Pulmonary artery endothelial cell (primary cell): ENCODE measurements at places on chromosomes 13 and 19. TPM values are rescaled to one million over a fixed set of nuclear protein-coding genes. Genes with fewer than 3 reads are reported as not detected.
A peak's percentile ranks its signal among the peaks of the same experiment; 100 is the strongest.

The PEAK3 gene
- total RNA-seq: not detected in 2 replicates

The CLASRP gene
- 11.0 and 13.3 TPM in 2 replicates for total RNA-seq

The CTXN1 gene
- total RNA-seq: 3.1 and 8.2 TPM in 2 replicates

The NCR1 gene
- total RNA-seq: not detected in 2 replicates

The BRME1 gene
- 0.63 and 0.73 TPM in 2 replicates for total RNA-seq

The KCNC3 gene
- under 0.01 and 0.11 TPM in 2 replicates for total RNA-seq

The ZNF358 gene
- 11.7 and 16.0 TPM in 2 replicates for total RNA-seq

The CNN1 gene
- total RNA-seq: 0.07 and 0.35 TPM in 2 replicates

GRCh38 chr13:94384231-94384905 is 95.1 kb downstream of the DCT start:
- no peak for DNase-seq

DNA sequence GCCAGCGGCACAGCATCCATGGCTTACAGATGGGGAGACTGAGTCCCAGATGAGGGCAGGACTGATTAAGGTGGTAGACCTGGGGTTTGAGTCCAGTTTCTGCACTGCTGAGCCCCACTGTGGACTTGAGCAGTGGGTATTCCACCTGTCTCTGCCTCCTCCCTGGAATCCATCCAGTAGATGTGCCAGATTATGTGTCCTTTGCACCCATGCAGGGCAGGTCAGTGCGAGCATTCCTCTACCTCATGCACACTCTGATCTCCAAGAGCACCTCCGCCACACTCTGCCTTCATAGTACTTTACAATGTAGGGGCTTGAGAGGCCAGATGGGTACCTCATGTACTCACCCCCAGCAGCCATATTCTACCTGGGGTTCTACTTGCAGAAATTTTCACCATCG is 10.0 kb downstream of the ZSCAN22 start:
- no peak for DNase-seq

GRCh38 chr19:45790942-45791341 is 1.7 kb downstream of the DMWD start:
- DNase-seq: no peak

DNA sequence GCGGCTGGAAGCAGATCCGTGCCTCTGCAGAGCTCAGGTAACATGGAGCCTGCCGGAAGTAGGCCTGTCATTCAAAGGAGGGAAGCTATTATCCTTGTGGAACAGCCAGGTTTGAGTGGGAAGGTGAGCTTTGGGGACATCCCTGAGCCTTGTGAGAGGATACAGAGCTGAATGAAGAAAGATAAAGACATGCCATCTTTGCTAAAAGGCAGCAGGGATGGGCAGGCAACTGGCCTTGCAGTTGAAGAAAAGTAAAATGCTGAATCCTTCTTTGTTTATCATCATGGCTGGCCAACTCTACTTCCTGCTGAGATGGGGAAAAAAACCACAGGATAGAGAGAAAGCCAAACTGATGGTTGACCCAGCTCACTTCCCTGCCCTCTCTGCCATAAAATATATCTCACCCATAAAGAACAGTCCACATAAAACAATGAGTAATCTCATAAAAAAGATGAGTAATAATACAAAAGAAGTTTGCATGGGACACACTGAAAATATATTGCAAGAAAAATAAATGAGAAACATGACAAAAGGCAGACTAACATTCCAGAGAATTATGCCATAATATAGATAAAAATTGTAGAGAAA is 226.3 kb downstream of the DLEU7 start:
- no peak for DNase-seq

DNA sequence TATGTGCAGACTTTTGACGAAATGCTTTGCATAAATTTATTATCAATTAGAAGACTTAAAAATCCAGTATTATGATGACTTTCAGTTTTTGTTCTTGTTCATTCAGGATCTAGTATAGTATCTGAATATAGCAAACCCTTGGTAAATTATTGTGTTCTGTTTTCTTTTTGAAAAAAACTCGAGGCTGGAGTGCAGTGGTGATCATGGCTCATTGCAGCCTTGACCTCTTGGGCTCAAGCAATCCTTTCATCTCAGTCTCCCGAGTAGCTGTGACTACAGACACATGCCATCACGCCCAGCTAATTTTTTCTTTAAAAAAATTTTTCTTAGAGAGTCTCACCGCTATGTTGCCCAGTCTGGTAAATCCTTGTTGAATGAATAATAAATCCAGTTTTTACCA is 4.6 kb downstream of the FARP1 start:
- no peak for DNase-seq

GRCh38 chr19:6125571-6125989 is 9.9 kb upstream of the ACSBG2 start:
- DNase-seq: peak; percentile 44

GRCh38 chr19:50490991-50491472 is 14.4 kb upstream of the GARIN5A start:
- no peak for DNase-seq

DNA sequence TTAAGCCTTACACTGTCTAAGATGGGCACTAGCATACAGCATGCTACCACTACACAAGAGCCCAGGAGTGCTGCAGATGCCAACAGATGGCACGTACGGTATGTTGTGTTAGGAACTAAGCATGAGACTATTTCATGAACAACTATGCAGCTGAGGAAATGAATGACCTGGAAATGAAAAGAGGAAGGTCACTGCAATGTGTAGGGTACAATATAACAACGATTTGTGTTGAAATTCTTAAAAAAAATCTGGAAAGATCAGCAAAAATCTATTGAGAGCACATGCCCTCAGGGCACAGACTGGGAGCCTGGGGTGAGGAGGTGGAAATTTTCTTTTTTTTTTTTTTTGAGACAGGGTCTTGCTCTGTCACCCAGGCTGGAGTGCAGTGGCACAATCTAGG is 14.4 kb downstream of the HAUS8 start:
- DNase-seq: no peak

GRCh38 chr13:70668293-70668692 is 560.0 kb upstream of the KLHL1 start:
- DNase-seq: no peak

GRCh38 chr13:111967572-111968201 is 99.3 kb upstream of the SOX1 start:
- no peak for DNase-seq

GRCh38 chr13:31367410-31367809 is 167.6 kb downstream of the B3GLCT start:
- DNase-seq: no peak

DNA sequence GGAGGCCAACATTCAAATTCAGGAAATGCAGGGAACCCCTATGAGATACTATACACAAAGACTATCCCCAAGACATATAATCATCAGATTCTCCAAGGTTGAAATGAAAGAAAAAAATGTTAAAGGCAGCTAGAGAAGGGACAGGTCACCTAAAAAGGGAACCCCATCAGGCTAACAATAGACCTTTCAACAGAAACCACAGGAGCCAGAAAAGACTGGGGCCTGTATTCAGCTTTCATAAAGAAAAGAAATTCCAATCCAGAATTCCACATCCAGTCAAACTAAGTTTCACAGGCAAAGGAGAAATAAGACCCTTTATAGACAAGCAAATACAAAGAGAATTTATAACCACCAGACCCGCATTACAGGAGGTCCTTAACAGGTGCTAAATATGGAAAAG is 1703.6 kb upstream of the PRR20A start:
- DNase-seq: no peak

DNA sequence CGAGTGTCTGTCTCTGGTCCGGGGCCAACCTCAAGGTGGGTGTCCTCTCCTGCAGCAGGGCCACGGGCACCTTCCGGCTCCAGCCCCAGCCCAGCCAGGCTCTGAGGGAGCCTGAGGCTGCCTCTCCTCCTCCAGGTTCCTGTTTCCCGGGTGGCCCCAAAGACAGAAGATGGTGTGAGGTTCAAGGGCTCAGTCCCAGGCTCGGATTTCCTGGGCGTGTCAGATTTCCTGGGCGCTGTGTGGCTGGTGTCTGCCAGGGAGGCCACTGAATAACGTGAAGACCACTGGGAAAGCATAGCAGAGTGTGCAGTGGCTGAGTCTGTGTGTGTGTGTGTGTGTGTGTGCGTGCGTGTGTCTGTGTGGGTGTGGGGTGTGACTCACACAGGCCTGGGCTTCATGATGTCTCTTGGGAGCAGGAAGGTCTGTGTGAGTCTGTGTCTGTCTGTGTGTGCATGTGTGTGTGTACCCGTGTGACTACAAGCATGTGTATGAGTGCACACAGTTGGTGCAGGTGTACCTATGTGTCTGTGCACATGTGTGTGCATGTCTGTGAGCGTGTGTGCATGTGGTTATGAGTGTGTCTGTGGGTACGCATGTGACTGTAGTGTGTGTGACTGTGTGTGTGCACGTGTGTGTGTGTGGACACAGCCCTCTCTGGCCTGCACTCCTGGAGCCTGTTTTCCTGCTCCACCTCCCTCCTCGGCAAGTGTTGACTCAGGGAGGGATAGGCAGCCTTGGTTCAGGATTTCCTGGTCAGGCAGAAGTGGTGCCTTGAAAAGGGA is 28.3 kb downstream of the CEBPA start:
- DNase-seq: no peak

DNA sequence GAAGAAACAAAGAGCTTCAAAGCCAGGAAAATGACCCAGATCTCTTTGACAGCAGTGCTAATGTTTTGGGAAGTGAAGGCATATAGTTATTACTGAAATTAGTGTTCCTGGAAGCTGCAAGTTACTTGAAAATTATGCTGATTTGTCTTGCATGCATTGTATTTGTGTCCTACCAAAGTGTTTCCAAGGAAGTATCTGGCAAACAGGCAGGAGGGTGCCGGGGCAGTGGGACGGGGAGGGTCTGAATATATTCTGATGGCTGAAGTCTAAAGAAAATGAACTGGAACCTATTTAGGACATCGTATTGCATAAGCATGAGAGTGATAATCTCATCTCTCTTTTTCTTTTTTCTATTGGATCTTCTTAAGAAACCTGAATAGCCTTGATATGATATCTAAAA is 9.0 kb downstream of the RNASEH2B start:
- no peak for DNase-seq

DNA sequence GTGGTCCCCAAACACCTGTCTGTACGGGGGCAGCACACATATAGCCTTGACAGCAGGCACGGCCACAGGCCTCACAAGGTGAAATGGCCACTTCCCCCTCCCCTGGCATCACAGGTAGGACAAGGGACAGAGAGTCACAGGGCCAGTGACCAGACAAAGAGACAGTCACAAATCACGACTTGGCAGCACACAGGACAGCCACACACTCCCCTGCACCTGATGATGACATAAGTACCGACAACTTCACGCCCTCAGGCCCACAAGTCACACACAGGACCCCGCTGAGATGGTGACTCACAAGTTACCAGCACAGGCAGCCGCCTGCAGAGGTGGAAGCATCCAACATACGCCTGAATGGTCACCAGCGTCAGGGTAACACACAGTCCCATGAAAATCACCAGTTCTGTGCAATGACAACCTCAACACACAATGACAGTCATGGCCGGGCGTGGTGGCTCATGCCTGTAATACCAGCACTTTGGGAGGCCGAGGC is 16.5 kb downstream of the TYK2 start:
- no peak for DNase-seq

DNA sequence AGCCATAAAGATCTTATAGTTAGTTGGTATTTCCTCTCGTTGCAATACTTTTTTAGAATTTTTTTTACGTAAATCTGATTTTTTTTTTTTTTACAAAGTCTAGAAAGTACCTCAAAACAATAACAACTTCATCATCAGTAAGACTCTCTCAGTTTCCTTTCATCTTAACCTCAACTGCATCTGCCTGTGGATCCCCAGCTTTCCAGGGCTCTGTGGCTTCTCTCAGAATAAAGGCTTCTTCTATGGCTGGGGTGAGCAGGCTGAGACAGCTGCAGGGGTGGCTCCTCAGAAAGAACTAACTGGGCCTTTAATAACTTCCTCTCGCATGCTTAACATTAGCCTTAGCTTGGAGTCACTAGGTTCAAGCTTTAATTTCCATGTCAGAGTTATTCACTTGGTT is 4.2 kb downstream of the ZNF506 start:
- DNase-seq: no peak

DNA sequence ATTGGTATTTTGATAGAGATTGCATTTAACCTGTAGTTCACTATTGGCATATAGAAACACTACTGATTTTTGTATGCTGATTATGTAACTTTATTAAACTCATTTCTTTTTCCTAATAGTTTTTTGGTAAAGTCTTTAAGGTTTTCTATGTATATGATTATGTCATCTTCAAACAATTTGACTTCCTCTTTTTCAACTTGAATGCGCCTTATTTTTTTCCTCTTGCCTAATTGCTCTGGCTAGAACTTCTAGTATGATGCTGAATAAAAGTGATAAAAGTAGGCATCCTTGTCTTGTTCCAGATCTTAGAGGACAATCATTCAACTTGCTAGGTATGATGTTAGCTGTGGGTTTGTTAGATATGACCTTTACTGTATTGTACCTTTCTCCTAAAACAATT is 1034.9 kb downstream of the PCDH9 start:
- no peak for DNase-seq

GRCh38 chr19:18502638-18503294 is 19.1 kb downstream of the ELL start:
- no peak for DNase-seq

GRCh38 chr19:55678121-55678671 is 3.2 kb downstream of the EPN1 start:
- DNase-seq: no peak

DNA sequence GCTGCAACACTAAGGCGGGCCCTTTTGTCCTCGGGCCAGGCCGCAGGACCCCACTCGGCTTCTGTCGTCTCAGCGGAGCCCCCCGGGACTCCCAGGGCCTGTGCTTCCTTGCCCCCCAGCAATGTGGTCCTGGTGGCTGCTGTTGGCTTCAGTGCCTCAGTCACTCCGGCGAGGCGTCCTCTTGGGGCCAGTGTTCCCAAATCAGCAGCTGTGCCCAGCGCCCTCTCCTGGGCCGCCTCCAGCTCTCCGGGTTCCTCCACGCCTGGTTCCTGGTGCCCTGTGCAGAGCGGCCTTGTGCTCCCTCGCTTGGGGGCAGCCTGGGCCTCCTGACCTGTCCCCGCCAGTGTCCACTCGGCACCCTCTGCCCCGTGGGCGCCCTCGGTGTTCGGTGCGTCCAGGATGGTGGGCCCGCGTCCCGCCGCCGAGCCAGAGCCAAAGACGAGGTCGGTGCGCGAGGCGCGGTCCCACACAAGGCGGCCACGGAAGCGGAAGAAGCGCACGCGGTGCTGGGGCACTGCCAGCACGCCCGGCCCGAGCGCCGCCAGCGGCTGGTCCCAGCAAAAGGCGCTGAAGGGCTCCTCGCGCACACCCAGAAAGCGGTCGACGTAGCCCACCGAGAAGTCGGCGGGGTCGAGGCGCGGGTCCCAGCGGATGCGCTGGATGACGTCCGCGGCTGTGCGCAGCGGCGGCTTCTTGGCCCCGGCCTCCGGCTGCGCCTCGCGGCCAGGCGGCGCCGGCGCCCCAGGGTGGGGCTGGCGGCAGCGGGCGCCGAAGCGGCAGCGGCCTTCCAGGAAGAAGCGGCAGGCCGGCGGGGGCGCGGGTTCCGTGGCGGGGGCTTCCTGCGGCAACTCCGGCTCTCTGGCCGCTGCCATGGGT is 685 bp downstream of the LENG9 start:
- DNase-seq: no peak

DNA sequence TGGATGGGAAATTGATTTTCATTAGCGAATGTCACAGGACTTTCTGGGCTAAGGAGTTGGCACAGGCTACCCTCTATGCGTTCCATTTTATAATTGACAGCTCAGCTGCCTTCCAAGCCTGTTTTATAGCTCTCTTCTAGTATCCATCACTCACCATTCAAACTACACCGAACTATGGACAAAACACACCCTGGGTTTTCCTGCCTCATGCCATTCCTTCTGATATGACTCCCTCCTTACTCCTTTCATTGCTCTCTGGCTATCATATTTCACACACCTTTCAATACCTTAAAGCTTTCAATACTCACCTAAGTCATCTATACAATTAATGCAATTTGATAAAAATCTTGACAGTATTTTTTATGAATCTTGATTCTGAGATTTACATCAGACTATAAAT is 181.3 kb downstream of the RAP2A start:
- DNase-seq: no peak

GRCh38 chr13:21344662-21345176 is 114.4 kb downstream of the ZDHHC20 start:
- no peak for DNase-seq
